ENCODE measurements at places on chromosomes 7 and 10. TPM values are rescaled to one million over a fixed set of nuclear protein-coding genes. Genes with fewer than 3 reads are reported as not detected.

GRCh38 chr7:152909683-152910544, 150.4 kb downstream of the ACTR3B start:
- H3K36me3 ChIP-seq: no peaks in the 10 kb centered on the region
- no peak overlapping the region for H3K27ac ChIP-seq
- H3K27me3 ChIP-seq: no peaks in the 10 kb centered on the region
- H3K4me1 ChIP-seq: no peaks in the 10 kb centered on the region

GRCh38 chr7:43332193-43332796, 219.8 kb downstream of the HECW1 start:
- no peaks in the 10 kb centered on the region for H3K36me3 ChIP-seq
- H3K27me3 ChIP-seq: no peaks in the 10 kb centered on the region

- no peak within 1 kb of the TSS for H3K4me3 ChIP-seq
- H3K4me1 ChIP-seq: peaks cover 16% of the 10 kb centered on the region
- DNase-seq: no peak
- H3K27ac ChIP-seq: no peak within 1 kb of the TSS
- peaks cover 17% of the 10 kb centered on the region for H3K27me3 ChIP-seq
Measured at GRCh38 chr7:101200862-101201599, at the start of gene MOGAT3. Gene MOGAT3 (minus strand): TSS chr7:101201036. CDS start chr7:101200854, 182 bp downstream.

The CFAP69 gene
- not detected for total RNA-seq

The LGI1 gene
- total RNA-seq: not detected

The PNLIPRP2 gene
- total RNA-seq: not detected

All from natural killer cell (primary cell).